ENCODE measurements at places on chromosomes 3 and 15.

DNA sequence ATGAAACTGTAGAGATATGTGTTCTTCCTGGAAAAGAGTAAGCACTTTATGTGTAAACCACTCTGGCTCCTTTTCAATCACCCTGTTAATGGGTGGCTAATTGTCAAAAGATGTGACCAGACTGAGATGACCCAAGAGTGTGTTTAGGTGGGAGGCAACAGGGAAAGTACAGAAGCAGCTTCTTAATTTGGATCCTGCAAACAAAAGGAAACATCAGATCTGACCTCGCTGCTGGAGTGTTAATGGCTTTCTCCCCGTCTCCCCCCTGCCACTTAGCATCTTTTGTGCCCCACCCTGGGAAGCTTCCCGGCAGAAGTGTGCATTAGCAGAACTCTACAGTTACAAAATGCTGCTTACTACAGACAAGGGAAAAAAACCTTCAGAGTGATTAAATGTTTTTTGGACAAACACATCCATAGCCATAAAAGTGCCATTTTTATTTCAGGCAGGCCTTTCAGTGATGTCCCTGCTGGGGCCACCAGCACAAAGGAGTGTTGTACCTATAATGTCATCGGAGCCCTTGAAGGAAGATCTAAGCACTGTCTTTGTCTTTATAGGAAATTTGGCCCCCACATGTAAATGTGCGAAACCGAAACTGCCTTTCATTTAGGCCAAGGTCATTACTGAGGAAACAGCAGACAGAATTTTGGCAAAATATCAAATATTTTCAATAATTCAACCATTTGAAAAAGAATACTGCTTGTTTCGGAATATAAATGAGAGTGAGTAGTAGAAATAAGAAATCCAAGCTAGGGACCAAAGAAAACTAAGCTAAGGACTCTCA lies 311.0 kb downstream of the WDR72 start:
- no peak for DNase-seq

DNA sequence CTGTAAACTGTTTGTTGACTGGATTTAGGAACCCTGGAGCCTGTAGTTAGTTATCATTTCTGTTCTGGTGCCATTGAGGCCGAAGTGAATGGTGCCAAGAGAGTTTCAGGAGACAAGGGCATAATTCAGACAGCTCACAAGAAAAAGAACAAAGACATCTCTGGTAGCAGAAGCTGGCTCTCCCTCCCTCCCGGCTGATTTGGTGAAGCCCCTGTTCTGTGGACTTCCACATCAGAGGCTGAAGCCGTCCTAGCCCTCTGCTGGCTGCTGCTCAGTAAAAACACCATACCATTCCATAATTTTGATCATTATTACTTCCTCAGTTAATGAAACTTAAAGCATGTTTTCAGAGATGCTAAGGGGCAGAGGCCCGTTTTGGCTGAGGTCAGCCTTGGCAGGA lies 381.2 kb upstream of the WNT5A start:
- no peak for DNase-seq

- DNase-seq = no peak
These were observed 7.9 kb upstream of the ISG20 start for GRCh38 chr15:88630798-88631463.

GRCh38 chr3:5404718-5405117 lies 217.2 kb downstream of the EDEM1 start:
- DNase-seq = no peak

GRCh38 chr3:144073698-144074097 lies 102.1 kb downstream of the DIPK2A start:
- no peak for DNase-seq

DNA sequence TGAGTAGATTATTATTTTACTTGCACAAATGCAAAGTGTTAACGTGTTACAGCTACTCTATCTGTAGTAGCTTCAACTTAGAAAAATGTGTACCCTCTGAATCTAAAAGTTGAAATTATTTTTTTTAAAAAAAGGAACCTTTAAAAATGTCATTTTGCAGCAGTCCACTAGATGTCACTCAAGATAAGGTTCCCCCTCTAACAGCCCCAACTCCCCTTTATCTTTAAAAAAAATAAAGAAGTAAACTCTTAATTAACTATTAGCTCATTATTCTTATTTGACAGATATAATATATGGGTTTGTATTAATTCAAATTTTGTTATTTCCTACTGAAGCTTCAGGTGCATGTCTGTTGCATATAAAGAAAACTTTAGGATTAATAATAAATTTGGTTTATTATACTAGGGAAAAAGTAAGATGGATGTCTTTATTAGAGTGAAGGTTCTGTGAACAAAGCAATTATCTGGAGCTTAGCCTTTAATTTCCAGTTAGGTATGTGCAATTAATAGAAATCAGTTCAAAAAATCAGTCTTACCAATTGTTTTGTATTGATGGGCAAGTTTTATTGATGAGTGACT lies 288.5 kb downstream of the VGLL3 start:
- DNase-seq = no peak

DNA sequence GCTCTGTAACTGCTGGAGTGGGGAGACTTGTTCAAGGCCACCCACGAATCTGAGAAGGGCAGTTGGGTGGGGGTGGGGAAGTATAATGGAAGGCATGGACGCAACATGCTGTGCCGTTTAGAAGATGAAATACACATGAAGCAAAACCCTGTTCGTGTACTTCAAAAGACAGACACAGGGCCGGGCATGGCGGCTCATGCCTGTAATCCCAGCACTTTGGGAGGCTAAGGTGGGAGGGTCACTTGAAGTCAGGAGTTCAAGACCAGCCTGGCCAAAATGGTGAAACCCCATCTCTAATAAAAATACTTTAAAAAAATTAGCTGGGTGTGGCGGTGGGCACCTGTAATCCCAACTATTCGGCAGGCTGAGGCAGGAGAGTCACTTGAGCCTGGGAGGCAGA lies 36.9 kb upstream of the SFMBT1 start:
- DNase-seq = no peak

DNA sequence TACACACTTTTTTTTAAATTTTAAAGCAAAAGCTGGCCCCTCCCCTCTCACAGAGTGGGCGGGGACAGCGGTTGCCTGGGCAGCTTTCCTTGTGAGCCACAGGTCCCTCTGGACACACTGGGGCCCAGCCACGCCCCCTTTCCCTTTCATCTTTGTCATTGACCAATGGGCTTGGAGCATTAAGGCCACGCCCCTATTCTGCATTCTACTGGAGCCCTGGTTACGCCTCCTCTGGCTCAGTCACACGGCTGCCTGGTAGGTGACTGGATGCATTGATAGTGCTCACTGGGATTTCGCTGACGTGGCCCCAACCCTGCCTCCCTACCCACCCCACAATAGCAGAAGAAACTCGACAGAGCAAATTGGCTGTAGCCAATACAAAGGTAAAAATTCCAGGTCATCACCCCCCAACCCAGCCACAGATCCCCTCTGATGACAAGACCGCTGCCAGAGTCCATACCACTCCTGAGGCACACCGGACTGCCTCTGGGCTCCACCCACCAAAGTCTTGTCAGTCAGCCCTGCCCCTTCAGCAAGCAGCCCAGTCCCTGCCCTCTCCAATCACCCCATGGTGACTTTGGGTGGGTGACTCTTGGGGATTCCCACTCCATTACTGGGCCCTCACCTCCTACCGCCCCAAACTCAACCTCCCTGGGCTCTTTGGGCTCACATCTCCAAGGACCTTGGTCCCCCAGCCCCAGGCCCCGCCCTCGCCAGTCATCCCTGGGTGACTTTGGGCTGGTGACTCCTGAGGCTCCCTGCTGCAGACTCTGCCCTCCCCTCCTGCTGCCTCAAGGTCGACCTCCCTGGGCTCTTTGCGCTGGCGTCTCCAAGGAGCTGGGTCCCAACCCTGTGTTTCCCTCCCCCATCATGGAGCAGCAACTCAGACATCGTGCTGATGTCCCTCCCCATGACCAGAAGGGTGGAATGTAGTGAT lies 112.2 kb upstream of the FAN1 start:
- DNase-seq = no peak

- peak; percentile 57 for DNase-seq
These were observed 62.7 kb upstream of the BNIP2 start for GRCh38 chr15:59751552-59752413.

GRCh38 chr3:32374788-32375595 lies 16.7 kb upstream of the CMTM7 start:
- DNase-seq = peak; percentile 43

GRCh38 chr3:14344351-14344750 lies 58.1 kb upstream of the SLC6A6 start:
- no peak for DNase-seq

DNA sequence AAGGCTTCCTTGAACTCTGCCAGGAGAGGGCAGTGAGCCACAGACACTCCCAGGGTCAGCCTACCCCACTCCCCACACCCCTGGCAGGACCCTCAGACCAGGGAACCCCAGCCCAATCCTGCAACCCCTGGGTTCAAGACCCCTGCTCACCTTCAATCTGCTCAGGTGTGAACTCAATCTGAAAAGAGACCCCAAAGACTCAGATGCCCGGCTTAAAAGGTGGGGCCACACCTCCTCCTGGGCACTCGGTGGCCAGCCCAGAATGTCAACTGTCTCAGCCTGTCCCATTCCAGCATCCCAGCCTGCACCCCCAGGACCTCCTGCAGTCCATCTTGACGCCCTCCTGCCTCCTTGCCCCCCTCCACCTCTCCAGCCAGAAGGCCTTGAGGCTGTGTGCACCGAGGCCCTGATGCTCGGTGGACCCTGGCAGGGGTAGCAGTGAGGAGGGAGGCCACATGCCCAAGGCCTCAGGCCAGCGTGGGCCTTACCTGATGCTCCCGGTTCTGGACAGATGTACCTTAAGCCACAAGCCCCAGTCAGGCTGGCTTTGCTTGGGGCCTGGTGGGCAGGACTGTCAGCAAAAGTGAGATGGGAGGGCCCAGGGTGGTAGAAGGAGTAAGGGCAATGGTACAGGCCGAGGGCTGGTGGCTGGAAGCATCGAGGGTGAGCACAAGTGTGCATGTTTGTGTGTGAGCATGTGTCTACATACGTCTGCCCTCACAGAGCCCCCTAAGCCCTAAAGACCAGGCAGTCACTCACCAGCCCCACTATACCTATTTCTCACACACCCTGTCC lies 2.2 kb downstream of the MYL3 start:
- DNase-seq = no peak

- no peak for DNase-seq
These were observed 135.2 kb downstream of the TP63 start for GRCh38 chr3:189766416-189766815.

- DNase-seq = no peak
These were observed 18.3 kb downstream of the GXYLT2 start for GRCh38 chr3:72906154-72906553.

DNA sequence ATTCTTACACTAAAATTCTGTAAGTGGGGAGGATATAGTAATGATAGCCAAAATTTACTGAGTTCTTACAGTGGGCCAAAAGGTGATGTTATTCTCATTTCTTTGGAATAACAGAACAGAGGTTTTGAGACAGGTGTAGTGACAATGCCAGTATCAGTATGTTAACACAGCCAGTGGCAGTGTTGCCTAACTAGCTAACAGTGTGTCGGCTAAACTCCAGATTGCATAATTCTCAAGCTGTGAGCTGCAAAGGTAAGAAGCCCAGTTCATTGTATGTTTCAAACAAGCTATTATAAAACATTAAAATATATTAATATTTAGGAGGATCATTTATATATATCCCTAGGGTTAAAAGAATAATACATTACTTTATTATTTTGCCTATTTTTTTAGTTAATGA lies 920 bp downstream of the SLC15A2 start:
- no peak for DNase-seq

DNA sequence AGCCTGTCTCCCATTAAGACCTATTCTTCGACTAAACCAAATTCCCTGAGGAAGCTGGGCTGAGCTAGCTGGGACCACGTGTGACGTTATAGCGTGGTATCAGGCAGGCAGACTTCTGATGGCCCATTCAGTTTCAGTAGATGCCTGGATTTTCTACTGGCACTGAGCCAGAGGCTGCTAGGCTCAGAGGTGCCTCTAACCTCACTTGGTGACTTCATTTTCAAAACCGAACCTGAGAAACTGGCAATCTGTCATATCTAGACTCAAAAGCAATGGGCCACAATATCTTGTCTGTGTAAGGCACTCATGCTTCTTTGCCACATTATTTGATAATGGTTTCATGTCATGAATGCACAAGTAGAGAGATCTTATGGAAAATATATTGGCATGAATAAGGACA lies 352.1 kb upstream of the AZI2 start:
- DNase-seq = no peak

GRCh38 chr3:44128057-44128775 lies 113.5 kb upstream of the TOPAZ1 start:
- DNase-seq = no peak

- no peak for DNase-seq
These were observed 154.9 kb downstream of the CDIN1 start for GRCh38 chr15:36734366-36734765.

DNA sequence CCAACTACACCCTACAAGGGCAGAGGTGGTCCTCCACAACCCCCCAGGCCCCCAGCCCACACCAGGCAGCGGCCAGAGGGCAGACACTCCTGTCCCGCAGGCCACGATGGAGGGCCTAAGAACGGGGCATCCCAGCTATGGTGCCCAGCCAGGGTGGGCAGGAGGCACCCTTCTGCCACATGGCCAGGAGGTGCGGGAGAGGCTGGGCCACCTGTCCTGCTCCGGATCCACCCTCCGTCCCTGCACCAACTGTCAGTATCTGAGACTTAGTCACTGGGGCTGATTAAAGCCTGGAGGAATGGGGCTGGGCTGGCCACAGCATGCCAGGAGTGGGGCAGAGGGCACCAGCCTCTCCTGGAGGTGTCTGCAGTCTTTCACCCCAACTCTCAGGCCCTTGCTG lies 37.9 kb downstream of the TNK2 start:
- DNase-seq = no peak

DNA sequence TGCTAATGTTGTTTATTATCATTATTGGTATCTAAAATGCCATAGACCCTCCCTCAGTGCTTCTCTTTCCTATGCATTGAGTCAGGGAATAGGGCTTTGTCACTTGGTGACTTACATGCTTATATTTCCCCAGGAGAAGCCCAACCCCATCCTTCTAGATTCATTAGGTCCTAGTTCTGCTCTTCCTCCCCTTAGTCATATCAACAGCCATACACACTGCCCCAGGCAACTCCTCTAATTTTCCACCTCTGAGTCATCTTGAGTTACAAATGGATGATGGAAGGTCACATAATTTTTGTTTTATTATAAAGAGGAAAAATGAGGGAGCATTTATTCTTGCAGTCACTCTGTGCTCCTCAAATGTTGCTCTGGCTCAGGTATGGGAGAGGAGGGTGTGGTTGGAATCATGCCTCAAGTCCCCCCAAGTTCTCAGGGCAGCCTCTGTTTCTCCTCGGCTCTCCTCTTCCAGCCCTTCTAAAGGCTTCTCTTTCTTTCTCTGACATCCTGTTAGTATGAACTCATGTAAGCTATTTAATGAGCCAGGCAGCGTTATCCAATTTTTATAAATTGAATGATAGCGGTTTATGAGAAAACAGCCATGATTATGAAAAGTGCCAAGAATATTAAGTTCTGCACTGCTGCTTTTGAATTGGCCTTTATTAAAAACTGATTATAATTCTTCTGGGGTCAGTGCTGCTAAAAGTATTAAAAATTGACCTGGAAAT lies 45.6 kb upstream of the FSTL1 start:
- no peak for DNase-seq
